Activated naive CD4-positive, alpha-beta T cell (primary cell): ENCODE measurements at places on chromosomes 11 and 22.

GRCh38 chr22:17476838-17477237 lies 86.5 kb upstream of the SLC25A18 start:
- no peak for DNase-seq

GRCh38 chr11:24198481-24198880 lies 298.4 kb upstream of the LUZP2 start:
- no peak for DNase-seq

DNA sequence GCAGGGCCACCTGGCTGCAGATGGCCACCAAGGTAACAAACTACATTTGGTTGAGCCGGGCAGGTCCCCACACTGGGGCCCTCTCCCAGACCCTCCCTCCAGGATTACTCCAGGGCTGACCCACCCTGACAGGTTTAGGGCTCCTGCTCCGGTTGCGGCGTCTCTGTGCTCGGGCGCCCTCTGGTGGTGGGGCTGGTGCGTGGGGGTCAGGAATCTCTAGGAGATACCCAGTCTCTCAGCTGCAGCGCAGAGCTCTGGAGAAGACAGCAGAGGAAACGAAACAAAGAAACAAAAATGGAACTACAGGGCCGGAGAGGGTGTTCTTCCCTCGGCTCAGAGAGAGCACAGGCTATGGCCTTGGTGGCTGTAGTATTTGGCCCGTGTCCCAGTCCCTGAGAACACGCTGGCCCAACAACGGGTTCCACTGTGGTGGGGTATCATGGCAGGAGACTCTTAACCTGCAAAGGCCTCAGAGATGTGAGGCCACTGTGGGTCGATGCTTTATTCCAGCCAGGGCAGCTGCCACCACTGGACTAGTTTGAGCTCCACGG lies 2.4 kb downstream of the C11orf96 start:
- DNase-seq, result no peak

DNA sequence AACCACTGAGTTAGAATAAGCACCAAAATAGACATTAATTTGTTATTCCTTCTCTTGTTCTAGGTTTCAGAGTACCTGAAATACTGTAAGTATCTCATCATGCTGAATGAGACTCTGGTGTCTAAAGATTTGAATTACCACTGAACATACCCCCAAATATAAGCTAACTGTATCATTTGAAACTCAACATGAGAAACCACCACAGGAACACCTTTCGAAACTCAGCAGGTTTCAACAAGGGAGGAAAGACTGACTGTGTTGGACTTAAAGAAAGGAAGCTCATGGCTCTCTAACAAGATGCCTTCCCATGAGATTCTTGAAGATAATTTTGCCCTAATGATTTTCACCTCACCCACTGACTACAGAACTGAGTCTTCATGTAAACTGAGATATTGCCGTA lies 37.0 kb downstream of the PRCP start:
- no peak for DNase-seq

GRCh38 chr11:117501237-117501898 lies 173.7 kb downstream of the CEP164 start:
- no peak for DNase-seq

- DNase-seq, result no peak
Observed at GRCh38 chr11:91795139-91795887, 429.3 kb upstream of the FAT3 start.

DNA sequence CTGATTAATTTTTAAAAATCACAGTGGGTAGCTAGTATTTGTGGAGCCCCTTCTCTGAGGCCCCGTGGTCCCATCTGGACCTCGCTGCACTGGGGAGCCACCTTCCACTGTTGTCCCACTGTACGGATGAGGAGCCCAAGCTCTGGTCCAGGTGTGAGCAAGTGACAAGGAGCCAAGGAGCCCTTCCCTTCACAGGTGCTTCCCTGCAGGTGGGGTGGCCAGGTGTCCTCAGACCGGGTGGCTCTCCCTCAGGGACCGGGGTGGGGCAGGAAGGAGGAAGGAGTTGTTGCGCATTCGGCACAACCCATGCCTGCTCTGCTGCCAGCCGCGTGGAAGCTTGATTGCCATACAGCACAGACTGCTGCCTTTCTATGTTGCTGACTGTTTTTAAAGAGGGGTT lies 10.4 kb upstream of the SEPTIN5 start:
- DNase-seq, result no peak

DNA sequence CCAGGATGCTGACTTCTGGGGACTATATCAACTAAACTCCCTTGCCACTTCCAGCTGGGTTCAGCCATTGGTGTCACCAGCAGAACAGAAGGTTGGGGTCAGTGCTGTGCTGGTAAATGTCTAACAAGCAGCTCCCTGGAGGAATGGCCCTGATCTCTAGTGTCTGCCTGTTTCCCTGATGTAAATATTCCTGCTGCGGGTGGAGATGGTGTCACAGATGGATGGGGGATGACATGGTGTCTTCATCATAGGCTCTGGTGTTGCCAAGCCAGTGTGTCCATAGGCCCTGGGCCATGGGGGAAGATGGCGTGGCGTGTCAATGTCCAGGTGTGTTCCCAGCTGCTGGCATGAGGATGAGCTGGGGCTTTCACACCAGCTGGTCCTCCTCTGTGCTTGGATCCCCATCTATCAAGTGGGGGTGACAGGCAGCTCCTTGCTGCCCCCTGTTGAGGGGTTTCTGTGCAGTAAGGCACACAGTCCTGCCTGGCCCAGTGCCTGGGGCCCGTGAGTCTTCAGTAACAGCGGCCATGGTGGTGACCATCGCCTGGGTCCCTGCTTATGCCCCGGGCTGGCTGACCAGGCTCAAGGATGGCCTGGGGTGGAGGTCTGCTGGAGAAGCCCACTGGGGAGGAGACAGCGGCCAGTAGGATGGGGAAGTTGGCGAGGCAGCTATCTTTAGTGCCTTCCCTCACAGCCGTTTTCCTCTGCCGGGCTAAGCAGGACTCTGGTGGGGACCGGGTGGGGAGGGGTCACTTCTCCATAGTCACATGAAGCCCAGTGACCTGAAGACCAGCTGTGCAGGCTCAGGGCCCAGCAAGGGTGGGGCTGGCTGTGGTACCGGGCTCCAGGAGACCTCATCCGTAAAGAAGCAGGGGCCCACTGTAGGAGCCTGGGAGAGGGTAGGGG lies 12.7 kb downstream of the RPL3 start:
- no peak for DNase-seq

GRCh38 chr11:94958121-94958696 lies 15.1 kb downstream of the CWC15 start:
- DNase-seq, result no peak

- no peak for DNase-seq
Observed at GRCh38 chr11:64409707-64410403, 50.9 kb downstream of the RPS6KA4 start.

GRCh38 chr11:122692444-122692843 lies 36.9 kb downstream of the UBASH3B start:
- DNase-seq, result no peak

DNA sequence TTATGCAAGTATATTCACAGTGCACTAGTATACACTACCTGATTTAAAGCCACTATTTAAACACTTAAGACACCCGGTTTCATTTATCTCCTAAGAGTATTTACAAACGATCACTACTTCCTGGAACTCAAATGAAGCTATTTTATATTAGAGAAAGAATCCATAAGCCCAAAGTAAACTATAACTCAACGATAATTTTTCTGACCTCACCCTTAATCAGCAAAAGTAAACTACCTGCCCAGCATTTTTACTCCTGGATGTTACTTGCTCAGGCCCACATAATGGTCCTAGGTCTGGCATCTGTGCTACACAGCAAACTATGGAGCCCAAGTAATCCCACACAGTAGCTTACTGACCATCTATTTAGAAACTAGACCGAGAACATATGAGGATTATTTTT lies 33.4 kb downstream of the TSG101 start:
- DNase-seq, result no peak

GRCh38 chr11:440065-441042 lies 1.5 kb downstream of the ANO9 start:
- no peak for DNase-seq

DNA sequence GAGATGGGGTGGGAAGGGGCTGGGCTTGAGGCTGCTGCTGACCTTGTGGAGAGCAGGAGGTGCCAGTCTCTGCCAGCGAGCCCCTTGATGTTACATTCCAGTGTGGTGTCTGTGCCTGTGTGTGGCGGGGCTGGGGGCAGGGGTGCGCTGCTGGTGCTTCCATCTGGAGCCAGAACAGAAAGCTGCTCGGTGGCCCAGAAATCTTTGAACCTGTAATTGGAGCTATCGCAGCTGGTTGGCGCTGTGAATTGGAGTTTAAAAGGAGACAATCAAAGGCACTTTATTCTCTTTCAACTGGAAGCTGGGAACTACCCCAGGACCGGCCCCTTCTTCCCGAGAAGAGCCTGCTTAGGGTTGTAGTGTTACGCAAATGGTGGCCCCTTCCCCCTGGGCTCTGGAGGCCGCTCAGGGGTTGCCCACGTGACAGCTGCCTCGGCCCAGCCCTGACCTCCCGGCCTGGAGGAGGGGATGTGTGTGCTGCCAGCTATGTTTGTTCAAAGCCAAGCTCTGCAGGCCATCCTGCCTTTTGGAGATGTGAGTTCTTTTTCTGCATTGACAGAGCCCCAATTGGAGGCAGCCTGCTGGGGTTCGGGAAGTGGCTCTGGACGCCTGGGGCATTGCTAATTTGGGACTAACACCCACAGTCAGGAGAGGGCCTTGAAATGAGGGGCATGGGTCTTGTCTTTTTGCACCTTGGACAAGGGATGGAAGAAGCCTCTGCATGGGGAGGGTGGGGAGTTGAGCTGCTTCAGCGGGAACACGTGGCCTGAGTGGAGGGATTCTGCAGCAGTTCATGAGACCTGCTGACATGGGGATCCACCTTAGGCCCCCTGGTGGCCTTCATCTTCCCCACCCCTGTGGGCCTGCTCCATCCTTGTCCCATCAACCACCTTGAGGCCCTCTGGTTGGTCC lies 14.0 kb upstream of the ARSA start:
- DNase-seq, result no peak

GRCh38 chr11:130499828-130500227 lies 51.4 kb downstream of the ADAMTS15 start:
- no peak for DNase-seq

DNA sequence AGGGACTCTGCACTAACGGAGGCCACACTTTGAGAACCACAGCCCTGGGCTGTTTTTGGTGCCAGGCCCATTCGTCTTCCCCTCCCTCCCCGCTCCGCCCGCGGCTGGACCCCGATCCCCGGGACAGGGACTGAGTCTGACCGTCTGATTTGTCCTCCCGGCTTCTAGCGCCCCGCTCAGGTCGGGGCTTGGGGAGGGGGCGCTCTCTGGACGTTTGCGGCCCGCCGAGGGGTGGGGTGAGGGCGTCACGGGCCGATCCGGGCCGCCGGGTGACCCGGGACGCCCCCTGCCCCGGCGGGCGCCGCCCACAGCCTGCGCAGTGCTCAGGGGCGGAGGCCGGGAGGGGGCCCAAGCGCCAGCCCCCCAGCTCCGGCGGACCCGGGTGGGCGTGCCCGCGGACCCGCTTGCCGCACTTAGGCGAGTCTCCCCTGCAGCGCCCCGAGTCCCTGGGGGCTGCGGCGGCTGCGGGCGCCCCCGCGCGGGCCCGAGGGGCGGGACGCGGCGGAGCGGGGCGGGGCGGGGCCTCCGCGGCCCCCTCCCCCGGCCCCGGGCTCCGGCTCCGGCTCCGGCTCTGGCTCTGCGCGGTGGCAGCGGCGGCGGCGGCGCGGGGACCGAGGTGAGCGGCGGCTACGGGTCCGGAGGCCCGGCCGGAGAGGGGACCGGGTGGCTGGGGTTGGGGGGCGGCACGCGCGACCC lies 33.7 kb upstream of the PRR5 start:
- DNase-seq, result no peak

GRCh38 chr11:18490736-18491485 lies 35.3 kb downstream of the LDHAL6A start:
- no peak for DNase-seq

GRCh38 chr11:113376156-113376555 lies 11.4 kb upstream of the ANKK1 start:
- DNase-seq, result no peak

GRCh38 chr11:83118814-83119213 lies 38.1 kb upstream of the PCF11 start:
- DNase-seq, result no peak

- DNase-seq, result no peak
Observed at GRCh38 chr11:45361551-45361950, 75.4 kb upstream of the SYT13 start.

DNA sequence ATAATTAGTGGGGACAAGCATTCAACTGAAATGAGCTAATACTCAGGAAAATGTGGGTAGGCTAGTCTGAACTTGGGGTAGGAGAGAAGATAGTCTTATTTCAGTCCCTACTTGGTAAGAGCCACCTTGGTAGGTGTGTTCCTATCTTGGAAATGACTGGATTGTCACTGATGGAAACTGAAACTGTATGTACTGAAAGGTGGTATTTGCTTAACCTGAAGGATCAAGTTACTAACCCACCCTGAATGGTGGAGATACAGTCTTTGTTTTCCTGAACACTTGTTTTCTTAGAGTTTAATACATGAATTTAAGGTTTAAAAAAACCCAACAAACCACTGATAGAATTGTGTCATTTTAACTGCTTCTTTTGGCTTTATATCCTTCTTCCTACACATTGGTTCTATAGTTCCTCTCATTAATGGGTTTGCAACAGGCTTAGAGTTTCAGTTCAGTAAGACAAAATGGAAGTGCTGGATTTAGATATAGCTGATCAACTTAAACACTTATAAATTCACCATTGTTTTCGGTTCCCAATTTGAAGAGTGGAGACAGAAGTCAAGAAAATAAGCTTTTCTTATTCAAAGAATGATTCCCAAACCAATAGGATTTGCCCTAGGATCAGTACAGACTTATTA lies 4.2 kb downstream of the FAR1 start:
- no peak for DNase-seq

DNA sequence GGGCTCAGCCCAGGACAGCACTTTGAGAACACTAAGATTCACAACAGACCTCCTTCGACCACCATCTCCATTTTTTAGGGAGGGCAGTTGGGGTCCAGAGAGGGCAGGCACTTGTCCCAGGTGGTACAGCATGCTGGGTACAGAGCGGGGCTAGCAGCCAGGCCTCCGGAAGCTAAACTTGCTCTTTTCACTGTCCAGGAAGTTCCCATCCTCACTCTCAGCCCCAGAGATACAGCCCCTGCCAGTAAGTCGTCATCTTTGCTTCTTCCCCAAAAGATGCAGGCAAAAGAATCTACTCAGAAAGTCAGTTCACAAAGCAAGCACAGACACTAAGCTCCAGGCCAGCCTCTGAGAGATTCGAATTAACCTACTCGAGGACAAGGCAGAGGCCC lies 6.7 kb upstream of the RAB3IL1 start:
- no peak for DNase-seq

GRCh38 chr11:3675971-3676370 lies 4.8 kb upstream of the CHRNA10 start:
- DNase-seq, result no peak

- DNase-seq, result no peak
Observed at GRCh38 chr11:103464420-103464819, 355.2 kb downstream of the DYNC2H1 start.

GRCh38 chr11:48170241-48171233 lies 46.1 kb upstream of the OR4B1 start:
- no peak for DNase-seq

- peak; percentile 43 for DNase-seq
Observed at GRCh38 chr22:38973289-38974169, 8.6 kb upstream of the APOBEC3B start.

- DNase-seq, result peak; percentile 79
Observed at GRCh38 chr22:35257321-35258190, at the start of gene HMGXB4. Gene HMGXB4, plus strand, starts transcription at chr22:35257493. Its CDS starts 4,898 bp downstream, at chr22:35262391.

- DNase-seq, result no peak
Observed at GRCh38 chr22:50271519-50271970, 1.4 kb upstream of the MAPK11 start.

- no peak for DNase-seq
Observed at GRCh38 chr11:33988586-33989370, 62.8 kb upstream of the CAPRIN1 start.

- DNase-seq, result no peak
Observed at GRCh38 chr22:49070501-49070900, 757.2 kb downstream of the BRD1 start.

GRCh38 chr11:76662656-76663485 lies 7.7 kb downstream of the LRRC32 start:
- no peak for DNase-seq
